RPMI7951 (cell line): ENCODE measurements at places on chromosomes 11 and 22. TPM values are rescaled to one million over a fixed set of nuclear protein-coding genes. Genes with fewer than 3 reads are reported as not detected.

Gene NNMT
- total RNA-seq = 344 and 368 TPM in 2 replicates

GRCh38 chr11:92149996-92150395 lies 74.6 kb upstream of the FAT3 start:
- DNase-seq = no peak

Gene CST6
- total RNA-seq = 0.60 and 1.5 TPM in 2 replicates

DNA sequence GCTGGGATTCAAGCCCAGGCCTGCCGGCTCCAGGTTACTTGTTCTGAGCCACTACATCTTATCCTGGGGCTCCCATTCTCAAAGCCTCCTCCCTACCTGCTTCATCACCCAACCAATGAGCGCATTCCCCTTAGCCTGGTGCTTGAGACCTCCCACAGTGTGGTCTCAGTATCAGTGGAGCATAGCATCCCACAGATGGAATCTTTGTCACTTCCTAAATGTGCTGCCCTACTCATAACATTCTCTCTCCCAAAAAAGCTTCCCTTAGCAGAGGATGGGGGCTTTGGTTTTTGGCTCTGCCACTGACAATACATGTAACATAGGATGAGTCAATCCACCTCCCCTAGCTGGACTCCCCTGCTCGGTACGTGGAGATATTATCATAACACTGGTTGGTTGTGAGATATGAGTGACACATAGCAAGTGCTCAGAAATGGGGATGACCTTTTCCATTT lies 28.8 kb downstream of the TEAD1 start:
- DNase-seq = no peak

Gene B3GAT1
- total RNA-seq = not detected in 2 replicates

DNA sequence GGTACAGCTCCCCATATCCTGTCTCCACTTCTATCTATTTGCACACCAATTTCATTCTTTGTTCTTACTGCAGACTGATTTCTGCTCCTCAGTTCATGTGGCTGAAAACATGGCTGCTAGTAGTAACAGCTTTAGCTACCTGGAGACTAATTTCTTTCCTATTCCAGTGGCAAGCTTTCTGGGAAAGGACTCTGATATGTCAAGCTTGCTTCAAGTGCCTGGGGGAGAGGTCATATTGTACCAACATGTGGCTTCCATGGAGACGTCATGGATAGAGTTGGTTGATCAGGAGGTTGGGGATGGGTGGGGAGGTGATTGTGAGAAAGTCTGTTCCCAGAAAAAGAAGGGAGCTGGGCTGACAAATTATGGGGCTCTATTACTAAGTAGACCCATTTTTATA lies 44.9 kb downstream of the ADM start:
- no peak for DNase-seq

DNA sequence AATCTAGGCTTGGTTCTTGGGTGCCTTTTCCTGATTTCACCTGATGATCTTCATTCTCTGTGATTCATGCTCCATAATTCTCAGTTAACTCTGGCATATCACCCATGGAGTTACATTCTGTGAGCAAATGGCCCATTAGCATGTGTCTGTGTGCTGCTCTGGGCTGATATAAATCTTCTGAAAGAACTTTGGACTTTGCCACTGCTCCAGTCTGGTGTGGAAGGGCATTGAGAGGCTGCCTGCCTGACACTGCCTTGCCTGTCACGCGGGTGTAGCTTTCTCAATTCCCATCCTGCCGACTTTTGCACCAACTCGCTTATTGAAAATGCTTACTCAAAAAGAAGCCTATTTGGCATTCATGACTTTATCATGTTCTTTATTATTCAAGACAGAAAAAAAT lies 42.2 kb downstream of the FAT3 start:
- DNase-seq = no peak

Gene ARL2
- 166 and 176 TPM in 2 replicates for total RNA-seq

DNA sequence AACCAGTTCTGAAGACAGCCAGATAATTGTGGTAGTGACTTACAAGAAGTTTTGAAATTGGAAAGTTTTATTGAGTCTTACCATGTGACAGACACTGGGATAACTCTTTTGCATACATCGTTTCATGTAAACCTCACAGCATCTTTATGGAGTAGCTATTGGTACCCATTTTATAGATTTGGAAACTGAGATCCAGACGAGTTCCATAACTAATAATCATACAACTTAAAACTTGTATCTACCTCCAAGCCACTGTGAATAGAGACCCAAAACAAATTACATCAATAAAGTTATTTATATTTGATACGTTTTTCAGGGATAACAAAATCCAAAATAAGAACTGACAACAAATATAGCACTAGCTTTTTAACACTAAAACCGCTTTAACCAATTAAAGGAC lies 35.7 kb upstream of the LDHA start:
- DNase-seq = no peak

GRCh38 chr11:70226967-70227366 lies 23.9 kb downstream of the FADD start:
- DNase-seq = no peak
